GM04503 (cell line): ENCODE measurements at places on chromosomes 6 and 20.

- DNase-seq = no peak
These were observed 99.0 kb upstream of the ADGRF1 start for GRCh38 chr6:47141171-47141570.

GRCh38 chr6:119148098-119148824 lies 69.8 kb upstream of the FAM184A start:
- DNase-seq = peak; percentile 61

DNA sequence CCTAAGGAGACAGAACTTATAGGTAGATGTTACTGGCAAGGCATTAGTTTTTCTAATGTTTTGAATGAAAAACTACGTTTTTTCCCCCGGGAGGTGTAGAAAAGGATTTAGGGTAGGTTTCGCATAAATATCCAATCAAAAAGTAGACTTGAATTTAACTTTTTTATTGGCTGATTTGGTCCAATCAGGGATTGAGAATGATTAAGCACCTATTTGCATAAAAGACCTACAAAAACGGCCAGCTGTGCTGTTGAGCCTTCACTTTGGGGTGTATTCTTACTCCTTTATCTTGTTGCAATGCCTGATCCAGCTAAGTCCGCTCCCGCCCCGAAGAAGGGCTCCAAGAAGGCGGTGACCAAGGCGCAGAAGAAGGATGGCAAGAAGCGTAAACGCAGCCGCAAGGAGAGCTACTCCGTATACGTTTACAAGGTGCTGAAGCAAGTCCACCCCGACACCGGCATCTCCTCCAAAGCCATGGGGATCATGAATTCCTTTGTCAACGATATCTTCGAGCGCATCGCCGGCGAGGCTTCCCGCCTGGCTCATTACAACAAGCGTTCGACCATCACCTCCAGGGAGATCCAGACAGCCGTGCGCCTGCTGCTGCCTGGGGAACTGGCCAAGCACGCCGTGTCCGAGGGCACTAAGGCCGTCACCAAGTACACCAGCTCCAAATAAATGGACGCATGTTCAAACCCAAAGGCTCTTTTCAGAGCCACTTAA lies 113.5 kb upstream of the BTN3A2 start:
- DNase-seq = no peak

GRCh38 chr6:170035901-170036304 lies 255.0 kb downstream of the DLL1 start:
- DNase-seq = no peak

DNA sequence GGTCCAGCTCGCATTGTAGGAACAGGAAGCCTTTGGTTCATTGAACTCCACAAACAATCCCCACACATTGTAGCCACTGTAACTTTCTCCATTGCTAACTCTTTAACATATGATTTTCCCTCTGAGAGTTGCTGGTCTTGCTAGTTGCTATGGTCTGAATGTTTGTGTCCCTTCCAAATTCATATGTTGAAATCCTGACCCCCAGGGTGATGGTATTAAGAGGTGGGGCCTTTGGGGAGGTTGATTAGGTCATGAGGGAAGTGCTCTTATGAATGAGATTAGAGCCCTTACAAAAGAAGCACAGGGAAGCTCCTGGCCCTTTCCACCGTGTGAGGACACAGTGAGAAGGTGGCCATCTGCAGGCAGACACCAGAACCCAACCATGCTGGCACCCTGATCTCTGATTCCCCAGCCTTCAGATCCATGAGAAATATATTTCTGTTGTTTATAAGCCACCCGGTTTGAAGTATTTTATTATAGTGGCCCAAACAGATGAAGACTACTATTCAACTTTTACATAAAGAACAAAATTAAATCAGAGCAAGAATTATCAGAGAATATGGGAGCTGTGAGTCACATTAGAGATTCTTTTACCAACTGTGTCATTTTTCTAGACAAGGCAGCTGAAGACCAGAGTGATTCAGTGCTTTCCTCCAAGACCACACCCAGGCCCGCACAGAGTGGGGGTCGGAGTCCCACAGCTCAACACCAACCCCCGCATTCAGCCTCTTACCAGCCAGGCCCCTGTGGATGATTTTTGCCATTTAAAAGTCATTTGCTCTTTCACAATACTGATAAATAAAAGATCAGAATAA lies 143.0 kb downstream of the SAMD5 start:
- no peak for DNase-seq

DNA sequence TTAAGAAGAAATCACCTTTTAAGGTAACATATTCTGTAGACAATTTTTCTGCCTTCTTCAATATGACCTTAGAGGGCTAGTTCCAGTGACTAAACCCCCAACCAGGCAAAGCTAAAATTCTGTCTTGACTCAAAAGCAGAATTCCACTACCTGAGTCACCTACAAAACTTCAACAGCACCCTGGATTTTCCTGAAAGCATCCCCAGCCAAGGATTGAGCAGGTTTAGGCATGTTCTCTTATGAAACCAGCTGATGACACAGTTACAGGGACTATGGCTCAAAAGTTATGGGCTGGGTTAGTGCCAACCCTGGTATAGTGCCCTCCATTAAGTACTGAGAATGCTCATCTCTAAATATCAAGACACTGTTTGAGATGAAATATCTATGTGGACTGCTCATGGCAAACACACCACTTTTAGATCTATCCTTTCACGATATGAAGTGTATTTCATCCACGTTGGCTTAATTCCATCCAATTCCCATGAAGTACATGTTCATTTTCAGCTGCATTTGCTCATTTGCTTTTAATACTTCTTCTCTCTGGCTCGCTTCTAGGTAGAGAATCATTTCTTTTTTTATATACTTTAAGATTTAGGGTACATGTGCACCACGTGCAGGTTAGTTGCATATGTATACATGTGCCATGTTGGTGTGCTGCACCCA lies 53.6 kb upstream of the TNFAIP3 start:
- DNase-seq = no peak

GRCh38 chr6:107894809-107895396 lies 63.1 kb downstream of the SEC63 start:
- no peak for DNase-seq

DNA sequence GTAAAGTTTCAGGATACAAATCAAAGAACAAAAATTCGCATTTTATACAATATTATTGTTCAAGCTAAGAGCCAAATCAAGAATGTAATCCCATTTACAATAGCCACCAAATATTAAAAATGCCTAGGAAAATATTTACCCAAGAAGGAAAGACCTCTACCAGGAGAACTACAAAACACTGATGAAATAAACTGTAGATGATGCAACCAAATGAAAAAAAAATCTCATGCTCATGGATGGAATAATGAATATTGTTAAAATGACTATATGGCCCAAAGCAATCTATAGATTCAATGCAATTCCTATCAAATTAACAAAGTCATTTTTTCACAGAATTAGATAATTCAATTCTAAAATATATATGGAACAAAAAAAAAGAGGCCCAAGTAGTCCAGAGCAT lies 708.8 kb upstream of the MAN1A1 start:
- no peak for DNase-seq

DNA sequence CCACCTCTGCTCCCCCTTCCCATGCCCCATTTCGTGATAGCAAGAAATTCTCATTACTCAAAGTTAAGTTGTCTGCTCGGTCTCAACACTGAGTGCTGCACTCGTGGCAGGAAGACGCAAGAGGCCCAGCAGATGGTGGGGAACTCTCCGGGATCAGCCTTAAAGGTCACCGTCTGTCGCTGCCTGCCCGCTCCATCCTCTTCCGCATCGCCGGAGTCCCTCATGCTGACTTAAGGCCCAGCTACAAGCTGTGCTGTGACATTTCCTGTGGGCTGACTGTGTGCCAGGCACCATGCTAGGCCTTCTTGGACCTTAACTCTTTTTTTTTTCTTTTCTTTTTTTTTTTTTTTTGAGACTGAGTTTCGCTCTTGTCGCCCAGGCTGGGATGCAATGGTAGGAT lies 17.8 kb downstream of the GRM4 start:
- DNase-seq = no peak

- peak; percentile 35 for DNase-seq
These were observed 17.4 kb upstream of the LSM14B start for GRCh38 chr20:62104791-62105345.

DNA sequence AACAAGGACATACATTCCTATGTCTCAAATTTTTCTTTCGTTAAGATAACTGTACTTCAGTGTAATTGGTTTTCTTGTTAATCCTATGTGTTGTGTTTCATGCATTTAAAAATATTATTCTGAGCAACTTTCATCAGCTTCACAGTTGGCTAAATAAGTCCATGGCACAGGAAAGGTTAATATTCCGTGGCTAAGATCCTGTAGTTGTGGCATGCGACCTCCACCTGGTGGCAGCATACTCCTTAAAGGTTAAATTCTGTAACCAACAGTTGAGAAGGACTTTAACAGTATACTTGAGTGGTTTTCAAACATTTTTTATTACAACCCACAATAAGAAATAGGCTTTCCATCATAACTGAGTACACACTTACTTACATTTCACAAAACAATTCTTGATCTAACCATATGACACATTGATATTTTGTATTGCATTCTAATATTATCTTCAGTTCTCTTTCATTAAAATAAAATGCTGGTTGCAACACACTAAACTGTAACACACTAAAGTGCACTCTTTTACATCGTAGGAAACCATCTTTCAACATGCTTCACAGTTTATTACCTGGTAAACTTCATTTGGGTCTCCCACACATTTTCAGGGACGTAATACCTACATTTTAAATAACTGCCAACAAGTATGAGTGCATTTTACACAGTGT lies 118.3 kb downstream of the SLX4IP start:
- DNase-seq = no peak

DNA sequence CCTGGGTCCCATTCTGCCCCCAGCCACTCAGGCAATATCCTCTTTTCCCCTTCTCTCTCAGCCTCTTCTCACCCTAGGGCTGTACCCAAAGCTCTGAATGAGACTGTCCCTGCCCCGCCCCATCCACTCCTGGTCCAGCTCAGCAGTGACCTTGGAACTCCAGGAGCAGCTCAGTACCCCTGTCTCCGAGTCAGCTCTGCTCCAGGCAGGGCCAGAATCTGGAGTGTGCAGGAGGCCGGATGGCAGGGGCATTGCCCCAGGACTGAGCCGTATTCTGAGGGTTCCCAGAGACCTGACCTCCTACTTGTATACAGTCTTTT lies 2.0 kb upstream of the RAET1G start:
- DNase-seq = no peak

- no peak for DNase-seq
These were observed 49.6 kb downstream of the DSTN start for GRCh38 chr20:17619351-17620093.

DNA sequence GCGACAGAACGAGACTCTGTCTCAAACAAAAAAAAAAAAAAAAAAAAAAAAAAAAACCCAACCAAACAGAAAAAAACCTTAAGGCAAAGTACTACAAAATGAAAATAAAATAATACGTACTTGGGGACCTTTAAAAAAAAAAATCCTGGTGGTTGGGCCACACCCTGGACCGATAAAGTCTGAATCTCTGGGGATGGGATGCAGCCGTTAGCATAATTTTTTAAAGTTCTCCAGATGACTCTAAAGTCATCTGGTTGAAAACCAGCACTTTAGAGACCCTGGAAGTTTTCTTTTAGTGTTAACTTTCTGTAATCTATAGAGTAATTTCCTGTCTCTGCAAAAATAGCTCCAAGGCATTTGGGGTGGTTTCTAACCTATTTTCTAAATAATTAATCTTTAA lies 142.9 kb upstream of the SALL4 start:
- DNase-seq = no peak

GRCh38 chr20:5220321-5221060 lies 93.7 kb downstream of the CDS2 start:
- DNase-seq = no peak

GRCh38 chr20:17914957-17915356 lies 53.6 kb downstream of the SNX5 start:
- no peak for DNase-seq

GRCh38 chr20:48706116-48706656 lies 121.6 kb downstream of the PREX1 start:
- DNase-seq = no peak

- no peak for DNase-seq
These were observed 70.9 kb downstream of the SCAND1 start for GRCh38 chr20:35883336-35883777.

DNA sequence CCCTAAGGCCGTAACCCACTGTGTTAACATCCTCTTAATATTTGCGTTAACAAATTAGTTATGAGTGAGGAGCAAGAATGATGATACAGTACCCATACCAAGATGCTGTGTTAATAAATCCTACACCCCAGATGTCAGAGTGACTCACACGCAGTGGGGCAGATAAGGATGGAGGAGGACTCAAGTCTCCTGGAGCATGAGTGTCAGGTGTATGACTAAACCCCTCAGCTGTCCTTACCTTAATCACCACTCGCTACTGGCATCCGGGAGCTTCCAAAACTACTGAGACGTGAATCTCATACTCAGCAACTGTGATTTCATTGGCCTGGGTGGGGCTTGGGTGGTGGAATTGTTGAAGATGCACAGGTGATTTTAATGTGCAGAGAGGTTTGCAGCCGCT lies 131.3 kb upstream of the MTHFD1L start:
- no peak for DNase-seq

GRCh38 chr6:158730541-158730907 lies 80.7 kb downstream of the SYTL3 start:
- no peak for DNase-seq

- DNase-seq = no peak
These were observed 887 bp downstream of the GABBR1 start for GRCh38 chr6:29631860-29632731.

DNA sequence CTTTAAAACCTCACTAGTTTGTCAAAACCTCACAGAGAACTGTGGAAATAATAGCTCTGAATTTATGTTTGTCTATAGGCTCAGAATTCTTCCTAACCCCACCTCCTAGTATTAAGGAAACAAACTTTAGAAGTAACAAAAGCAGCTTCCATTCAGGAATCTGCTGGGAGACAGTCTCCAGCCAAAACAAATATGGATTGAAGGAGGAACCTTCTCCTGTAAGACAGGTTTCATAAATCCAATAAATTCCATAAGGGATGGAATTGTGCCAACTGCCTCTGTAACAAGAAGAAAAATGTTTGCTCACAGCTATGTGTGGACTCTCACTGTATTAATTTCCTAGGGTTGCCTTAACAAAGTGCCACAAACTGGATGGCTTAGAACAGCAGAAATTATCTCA lies 7.5 kb downstream of the SYCP2 start:
- DNase-seq = no peak

- DNase-seq = no peak
These were observed 113.5 kb downstream of the EPM2A start for GRCh38 chr6:145621776-145622175.

DNA sequence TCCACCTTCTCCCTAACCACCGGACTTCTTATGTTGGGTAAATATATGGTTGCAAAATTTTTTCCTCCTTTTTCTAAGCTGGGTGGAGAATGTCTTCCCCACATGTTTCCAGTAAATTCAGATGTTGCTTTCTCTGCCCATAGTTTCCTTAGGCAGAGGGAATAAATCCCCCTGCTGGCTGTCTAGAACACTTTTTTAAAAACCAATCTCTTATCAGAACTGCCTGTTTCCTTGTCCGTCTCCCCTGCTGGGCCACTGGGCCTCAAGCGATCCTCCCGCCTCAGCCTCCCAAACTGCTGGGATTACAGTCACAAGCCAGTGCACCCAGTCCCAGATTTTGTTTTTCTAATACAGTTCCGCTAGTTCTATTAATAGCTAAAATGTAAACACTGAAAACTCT lies 9.9 kb upstream of the WFDC2 start:
- DNase-seq = no peak

DNA sequence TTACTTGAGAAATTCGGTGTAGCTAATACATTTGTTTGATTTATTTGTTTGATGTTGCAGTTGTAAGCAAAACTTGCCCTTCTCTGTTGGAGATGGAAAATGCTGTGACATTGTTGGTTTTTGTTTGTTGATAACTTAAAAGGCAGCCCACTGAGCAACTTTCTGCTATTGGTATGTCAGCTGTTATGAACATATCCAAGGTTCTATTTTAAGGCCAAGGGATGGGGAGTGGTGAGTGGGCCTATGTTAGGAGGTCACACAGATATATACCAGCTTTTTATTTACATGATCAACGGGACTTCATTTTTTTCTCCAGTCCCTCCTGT lies 5.7 kb downstream of the QKI start:
- no peak for DNase-seq
